ENCODE measurements at places on chromosomes 2 and 18. TPM values are rescaled to one million over a fixed set of nuclear protein-coding genes. Genes with fewer than 3 reads are reported as not detected.

DNA sequence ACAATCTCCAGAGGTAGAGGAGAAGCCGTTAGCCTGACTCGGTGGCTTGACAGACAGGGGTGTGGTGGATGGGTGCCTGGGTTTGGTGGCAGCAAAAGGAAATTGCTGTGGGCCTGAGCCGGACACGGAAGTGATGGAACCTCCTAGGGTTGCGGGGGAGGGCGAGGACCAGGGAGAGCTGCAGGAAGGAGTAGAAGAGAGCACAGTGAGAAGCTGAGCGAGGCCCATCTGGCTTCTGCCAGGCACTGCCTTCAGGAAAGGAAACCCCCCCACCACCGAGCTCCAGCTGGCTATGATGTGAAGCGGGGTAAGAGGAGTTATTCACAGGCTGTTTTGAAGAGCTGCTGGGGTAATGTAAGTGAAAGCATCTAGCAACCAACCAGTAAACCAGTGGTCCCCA is 134.6 kb downstream of the TSN start:
- no peak for DNase-seq

GRCh38 chr2:3986530-3987258 is 283.3 kb downstream of the DCDC2C start:
- no peak for DNase-seq

DNA sequence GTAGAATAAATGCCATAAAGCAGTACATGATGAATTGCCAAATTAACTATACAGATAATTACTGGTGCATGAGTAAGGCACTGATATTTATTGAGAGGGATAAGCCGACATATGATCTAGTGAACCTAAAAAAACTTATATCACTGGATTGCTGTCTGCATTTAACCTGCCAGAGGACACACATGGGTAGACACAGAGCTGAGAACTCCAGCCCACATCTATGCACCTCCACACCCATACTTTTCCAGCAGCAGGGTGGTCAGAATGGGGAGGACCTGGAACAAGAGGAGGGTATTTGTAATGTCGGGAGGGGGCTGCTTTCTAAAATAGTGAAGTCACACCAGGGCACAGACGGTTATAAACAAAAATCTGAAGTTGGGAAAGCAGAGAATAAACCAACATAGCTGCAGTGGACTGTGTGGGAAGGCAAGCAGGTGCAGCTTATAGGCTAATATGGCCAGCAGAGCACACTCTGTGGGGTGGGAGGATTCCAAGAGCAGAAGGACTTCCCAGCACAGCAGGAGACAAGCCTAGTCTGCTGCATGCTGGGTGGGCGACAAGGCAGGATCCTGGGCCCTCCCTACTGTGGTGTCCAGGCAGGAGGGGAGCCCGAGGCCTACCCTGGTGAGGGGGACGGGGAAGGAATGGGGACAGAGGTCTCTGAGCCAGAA is 17.2 kb downstream of the ST3GAL5 start:
- DNase-seq = no peak

- DNase-seq = no peak
Observed at GRCh38 chr2:56674084-56674483, 490.3 kb downstream of the CCDC85A start.

GRCh38 chr2:7031547-7032245 is 114.5 kb downstream of the RNF144A start:
- DNase-seq = no peak

GRCh38 chr2:95700519-95700918 is 108.7 kb downstream of the TRIM43 start:
- DNase-seq = no peak

- no peak for DNase-seq
Observed at GRCh38 chr18:32714571-32715148, 58.2 kb downstream of the KLHL14 start.

C2orf80 gene
- total RNA-seq = not detected
